ENCODE measurements at places on chromosomes 3 and 15. TPM values are rescaled to one million over a fixed set of nuclear protein-coding genes. Genes with fewer than 3 reads are reported as not detected.

GRCh38 chr15:86522721-86523120, 443.1 kb downstream of the AGBL1 start:
- DNase-seq, result no peak

GRCh38 chr3:77303955-77304699, 264.2 kb downstream of the ROBO2 start:
- DNase-seq, result no peak

SLC6A11 gene
- not detected for polyA plus RNA-seq

RTP3 gene
- not detected for polyA plus RNA-seq

SQOR gene
- polyA plus RNA-seq, result 67.6 TPM

DNA sequence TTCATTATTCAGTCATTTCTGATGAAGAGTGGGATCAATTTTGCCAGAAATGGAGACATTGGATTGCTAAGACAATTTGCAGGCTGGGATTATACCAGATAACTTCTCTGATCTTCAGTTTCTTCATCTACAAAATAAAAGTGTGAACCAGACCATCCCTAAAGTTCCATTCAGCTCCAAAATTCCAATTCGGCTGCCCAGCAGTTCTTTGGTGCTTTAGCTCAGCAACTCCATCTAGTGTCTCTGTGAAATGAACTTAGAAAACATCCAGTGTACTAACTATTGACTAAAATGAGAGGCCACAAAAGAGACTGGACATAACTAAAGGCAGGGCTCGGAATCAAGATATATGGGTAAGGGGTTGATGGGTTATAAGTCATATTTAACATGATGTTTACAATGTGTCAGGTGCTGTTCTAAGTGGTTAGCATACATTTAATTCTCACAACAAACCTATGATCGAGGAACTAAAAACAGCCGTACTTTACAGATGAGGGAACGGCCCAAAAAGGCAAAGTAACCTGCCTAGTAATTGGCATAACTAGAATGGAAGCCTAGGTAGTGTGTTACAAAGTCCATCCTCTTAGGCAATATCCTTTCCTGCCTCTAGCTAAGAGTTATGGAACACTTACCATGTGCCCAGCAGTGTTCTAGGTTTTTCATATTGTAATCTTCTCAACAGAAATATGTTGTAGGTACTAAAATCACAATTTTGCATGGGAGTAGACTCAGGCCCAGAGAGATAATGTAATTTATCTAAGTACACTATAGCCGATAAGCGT, 17.0 kb downstream of the THAP10 start:
- DNase-seq, result no peak

GRCh38 chr3:81753416-81754027, 7.9 kb downstream of the GBE1 start:
- DNase-seq, result no peak

SH2D7 gene
- not detected for polyA plus RNA-seq

DNA sequence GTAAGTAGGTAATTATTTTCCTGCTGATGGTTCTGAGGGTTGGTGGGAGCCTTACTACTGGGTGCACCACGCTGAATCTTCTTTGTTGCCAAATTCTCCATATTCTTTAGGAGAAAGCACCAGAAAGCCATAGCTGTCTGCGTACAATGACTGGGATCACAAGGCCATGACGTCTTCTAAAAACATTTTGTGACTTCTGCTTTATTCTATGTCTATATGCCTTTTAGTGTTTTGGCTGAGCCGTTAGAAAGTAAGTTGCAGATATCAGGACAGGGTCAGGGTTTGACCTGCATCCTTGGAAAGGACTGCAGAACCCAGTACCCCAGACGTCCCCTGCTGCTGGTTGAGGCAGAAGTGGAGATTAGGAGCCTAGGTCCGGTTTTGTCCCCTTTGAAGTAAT, 95.6 kb downstream of the DNASE1L3 start:
- no peak for DNase-seq

DNA sequence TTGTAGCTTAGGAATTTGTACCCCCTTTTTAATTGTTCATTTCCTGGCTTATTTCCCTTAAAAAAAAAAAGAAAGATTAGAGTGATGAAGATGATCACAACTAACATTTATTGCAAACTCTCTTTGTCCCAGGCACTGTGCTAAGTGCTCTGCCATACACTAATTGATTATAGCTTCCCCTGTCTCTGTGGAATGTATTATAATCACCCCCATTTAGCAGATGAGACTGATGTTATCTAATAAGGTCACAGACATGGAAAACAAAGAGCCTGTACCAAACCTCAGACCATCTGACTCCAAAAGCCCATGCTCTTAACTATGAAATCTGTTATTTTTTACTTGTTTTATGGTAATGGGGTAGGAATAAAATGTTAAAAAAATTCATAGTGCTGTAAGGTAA, 53.1 kb downstream of the TRAK1 start:
- no peak for DNase-seq

C15orf62 gene
- 0.07 TPM for polyA plus RNA-seq

DNA sequence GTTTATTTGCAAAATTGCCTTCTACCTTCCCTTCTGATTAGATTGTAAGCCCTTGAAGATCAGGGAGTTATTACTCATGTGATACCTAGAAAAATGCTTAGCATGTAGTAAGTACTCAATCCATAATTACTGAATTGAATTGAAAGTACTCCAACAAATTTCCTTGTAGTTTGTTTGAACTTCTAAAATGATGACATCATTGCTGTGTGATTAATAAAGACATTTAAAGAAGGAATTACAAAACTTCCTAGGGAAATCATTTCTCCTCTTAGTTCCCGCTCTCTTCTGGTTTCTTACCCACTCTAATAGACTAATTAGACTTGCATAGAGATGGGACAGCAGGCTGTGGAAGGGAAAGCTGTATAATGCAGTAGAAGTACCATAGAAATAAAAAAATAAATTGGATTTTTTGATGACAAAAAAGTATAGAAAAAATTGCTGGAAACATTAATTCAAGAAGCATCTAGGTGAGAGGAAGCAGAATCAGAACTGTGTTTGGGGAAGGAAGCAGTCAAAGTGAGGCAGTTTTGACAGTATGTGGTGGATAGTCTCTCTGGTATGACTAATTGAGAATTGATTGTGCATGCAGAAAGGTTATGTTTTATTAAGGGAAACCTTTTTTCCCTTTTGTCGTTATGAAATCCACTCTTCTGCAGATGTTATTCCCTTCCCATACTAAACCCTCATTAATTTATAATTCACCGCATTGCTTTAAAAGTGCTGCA, 93.0 kb downstream of the ALCAM start:
- DNase-seq, result no peak

- no peak for DNase-seq
Observed at GRCh38 chr3:59065240-59065639, 15.4 kb upstream of the CFAP20DC start.

All from psoas muscle (tissue), 8 donors.